Calu3 (cell line): ENCODE measurements at places on chromosomes 2 and 18.

DNA sequence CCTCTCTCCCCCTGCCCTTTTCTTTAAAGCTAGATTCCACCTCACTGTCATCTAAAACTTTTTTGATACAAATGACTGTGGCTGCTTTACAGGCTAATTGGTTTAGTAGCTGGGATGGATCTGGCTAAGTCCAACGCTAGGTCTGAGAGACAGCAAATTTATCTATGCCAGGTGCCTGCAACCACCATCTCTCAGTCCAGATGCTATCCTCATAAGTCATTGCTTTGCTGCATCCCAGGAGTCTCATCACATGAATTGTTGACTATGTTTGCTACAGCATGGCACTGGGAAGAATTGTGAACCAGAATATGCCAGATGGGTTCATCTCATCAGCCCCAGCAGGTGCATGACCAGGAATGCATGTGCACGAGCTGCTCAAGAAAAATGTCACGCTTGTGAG is 100.0 kb upstream of the PID1 start:
- DNase-seq = no peak

- DNase-seq = no peak
These were observed 3.2 kb downstream of the TANK start for GRCh38 chr2:161163440-161163839.

DNA sequence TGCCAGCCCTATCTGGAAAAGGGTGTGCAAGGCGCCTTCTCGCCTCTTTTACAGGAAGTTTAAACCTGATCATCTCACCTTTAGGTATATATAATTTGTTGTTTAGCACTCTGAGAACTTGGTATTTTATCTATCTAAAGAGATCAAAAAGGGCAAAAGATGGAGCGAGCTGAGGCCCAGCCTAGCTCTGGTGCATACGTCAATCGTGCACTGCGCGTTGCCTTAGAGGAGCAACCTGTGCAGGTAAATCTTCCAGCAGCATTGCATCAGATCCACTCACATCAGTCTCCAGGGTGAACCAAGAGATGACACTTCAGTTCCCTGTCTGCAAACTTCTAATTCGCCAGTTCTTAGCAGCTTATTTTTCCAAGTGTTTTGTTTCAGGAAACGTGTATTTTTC is 15.4 kb downstream of the BCL11A start:
- DNase-seq = no peak

DNA sequence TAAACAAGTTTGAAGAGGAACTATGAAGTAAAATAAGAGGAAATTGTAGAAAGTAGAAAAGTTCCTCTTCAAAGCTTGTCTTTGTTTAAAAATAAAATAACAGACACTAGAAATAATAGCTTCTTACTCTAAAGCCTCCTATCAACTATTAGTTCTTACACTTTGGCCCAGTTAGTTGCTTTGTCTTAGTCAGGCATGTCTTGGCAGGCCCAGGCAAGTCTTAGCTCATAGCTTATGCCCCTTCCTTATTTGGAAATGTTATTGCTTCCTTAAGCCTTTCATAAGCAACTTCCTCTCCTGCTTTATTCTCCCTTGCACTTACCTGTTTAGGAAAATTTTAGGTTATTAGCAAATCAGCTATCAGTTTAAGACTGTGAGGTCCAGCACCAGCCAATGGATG is 950.6 kb upstream of the LRATD1 start:
- no peak for DNase-seq

DNA sequence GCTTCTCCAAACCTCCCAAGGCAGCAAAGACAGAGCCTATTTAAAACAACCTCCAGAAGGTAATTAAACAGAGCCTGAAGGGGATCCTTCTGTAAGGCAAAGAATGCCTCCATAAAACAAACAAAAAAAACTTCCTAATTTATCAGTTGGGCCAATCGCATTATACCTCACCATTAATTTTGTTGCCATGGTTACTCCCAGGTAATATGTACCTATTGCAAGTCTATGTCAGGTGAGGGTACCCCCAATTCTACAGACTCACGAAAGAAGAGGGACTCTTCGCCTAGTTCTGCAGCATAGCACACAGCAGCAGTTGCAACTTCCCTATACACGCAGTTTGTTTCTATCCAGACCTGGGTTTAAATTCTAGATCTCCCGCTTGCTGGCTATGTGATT is 38.8 kb downstream of the SFXN5 start:
- DNase-seq = no peak

GRCh38 chr18:8778824-8779223 is 73.5 kb downstream of the MTCL1 start:
- no peak for DNase-seq

GRCh38 chr18:58409802-58410445 is 219.0 kb downstream of the ALPK2 start:
- DNase-seq = no peak

DNA sequence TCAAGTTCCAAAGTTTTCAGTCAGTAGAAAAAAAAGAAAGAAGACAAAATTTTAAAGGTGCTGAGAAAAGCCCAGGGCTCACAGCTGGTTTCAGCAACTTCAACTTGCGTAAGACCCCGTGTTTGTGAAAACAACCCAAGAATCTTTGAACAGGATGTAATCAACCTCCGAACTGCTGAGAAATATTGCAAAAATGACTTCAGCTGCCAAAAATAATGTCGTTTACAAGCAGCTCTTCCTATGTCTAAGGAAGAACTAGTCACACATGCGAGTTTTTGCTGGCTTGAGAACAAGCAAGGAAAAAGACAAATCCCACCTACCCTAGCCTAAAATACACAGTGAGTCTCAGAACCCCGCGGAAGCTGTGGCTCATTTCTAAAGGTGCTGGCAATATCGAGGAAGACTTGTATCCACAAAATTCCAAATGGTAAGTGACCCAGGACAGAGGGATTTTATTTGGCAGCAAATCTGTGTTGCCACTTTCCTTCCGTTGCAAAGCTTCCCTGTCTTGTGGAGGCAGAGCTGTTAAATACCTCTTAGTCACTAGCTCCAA is 59.8 kb upstream of the SLC8A1 start:
- DNase-seq = no peak

DNA sequence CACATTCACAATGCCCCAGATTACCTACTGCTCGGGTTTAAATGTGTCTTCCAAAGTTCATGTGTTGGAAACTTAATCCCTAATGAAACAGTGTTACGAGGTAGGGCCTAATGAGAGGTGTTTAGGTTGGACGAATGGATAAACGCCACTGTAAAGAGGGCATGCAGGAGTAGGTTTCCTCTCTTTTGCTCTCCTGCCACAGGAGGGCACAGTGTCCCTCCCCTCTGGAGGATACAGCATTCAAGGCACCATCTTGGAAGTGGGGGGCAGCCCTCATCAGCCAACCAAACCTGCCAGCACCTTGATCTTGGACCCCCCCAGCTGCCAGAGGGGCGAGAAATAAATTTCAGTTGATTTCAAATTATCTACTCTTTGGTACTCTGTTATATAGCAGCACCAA is 103.5 kb downstream of the TSHZ1 start:
- DNase-seq = no peak

- no peak for DNase-seq
These were observed 121.9 kb downstream of the TMEM18 start for GRCh38 chr2:555164-555922.

DNA sequence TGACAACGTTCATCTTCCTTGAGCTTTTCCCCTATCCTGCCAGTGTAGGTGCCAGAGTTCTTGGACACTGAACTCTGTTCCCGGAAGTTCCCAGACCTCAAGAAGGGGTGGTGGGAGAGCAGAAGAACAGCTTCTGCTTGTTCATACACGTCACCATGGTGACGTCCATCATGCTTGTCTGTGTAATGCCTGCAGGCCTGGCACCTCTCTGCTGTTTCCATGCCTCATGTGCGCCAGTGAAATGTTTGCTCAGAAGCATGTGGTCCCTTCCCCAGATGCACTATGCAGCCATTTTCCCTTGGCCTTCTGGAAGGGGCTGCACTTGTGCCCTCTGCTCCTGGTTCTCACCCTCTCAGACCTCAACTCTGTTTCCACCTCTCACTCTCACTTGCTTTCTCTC is 210.8 kb upstream of the NABP1 start:
- DNase-seq = no peak
